CD4-positive, alpha-beta T cell treated with Interleukin-12 subunit alpha and Interleukin-12 subunit beta, for 1 hour (primary cell): ENCODE measurements at places on chromosomes 16 and 17.

DNA sequence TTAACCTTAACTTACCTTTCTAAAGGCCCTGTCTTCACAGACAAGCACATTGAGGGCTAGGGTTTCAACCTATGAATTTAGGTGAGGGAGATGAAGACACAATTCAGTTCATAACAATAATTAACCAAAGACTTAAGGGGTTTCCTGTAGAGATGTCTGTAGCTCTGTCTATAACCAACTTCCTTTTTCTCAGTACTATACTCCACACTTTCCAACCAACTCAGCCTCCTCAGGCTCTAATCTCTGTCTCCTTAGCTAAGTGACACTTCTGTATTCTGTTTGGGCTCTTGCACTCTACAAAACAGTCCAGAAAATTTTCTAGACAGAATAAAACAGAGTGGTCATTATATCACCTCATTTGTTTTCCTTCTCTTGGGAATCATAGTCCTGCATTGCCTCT lies 25.8 kb downstream of the CAPNS2 start:
- no peak for DNase-seq

DNA sequence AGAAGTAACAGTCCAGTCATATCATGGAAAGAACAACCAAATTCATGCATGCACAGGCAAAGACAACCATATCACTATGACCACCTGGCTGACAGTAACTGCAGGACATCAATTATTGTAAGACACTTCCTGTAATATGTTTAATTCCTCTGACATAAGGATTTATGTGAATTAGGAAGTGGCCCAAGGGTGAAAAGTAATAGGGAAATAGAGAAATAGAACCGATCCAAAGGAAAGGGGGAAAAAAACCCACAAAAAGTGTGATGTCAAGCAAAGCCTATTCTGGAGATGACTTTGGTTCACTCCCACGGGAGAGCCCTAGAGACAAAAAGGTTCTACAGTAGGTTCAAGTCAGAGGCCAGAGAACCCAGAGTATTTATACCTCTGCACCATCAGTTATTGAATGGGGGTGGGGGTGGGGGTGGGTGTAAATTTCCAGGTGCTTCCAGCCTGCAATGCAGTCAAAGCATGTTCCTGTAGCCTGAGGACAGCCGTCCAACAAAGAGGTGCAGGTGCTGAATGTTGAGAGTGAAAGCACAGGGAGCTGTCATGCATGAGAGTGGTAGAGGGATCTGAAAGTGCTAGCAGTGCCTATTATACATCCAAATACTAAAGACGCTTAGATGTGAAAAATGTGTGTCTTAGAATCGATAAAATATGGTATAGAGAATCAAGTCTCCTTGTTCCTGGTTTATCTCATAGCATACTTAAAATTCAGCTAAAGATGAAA lies 95.6 kb upstream of the HLF start:
- no peak for DNase-seq

GRCh38 chr16:88493879-88494278 lies 40.8 kb downstream of the ZFPM1 start:
- DNase-seq = no peak

DNA sequence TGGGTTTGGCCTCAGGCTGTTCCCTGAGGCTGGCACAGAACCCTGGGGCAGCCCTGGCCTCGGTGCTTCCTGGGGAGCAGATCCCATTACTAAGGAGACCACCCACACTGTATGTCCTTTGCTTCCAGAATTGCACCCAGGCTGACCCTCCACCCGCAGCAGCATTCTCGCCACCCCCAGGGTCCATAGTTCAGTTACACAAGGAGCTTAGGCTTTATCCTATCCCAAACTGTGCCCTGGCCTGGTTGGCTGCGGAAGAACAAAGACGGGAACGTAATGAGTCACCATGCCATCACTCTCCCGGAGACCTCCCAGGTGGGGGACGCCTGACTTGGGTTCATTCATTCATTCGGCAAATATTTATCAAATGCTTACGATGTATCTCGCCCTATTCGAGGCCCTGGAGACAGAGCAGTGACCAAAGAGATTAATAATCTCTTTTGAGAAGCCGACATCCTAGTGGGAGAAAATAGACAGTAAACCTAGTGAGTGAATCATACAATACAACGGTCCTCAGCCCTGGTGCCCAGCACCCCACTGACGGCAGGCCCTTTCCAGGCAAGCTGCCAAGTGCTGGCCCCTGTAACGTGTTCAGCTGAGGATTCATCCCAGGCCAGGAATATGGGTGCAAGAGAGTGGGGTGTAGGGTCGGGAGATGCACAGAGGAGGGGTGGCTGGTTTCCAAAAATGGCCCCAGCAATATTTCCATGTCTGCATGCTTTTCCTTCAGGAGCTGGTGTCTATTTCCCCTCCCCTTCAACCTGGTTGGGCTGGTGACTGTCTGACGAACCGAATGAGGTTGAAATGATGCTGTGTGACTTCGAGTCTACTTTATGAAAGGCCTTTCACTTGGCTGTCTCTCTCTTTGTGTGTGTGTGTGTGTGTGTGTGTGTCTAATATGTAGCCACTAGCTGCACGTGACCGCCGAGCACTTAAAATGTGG lies 134.2 kb downstream of the MGAT5B start:
- no peak for DNase-seq

DNA sequence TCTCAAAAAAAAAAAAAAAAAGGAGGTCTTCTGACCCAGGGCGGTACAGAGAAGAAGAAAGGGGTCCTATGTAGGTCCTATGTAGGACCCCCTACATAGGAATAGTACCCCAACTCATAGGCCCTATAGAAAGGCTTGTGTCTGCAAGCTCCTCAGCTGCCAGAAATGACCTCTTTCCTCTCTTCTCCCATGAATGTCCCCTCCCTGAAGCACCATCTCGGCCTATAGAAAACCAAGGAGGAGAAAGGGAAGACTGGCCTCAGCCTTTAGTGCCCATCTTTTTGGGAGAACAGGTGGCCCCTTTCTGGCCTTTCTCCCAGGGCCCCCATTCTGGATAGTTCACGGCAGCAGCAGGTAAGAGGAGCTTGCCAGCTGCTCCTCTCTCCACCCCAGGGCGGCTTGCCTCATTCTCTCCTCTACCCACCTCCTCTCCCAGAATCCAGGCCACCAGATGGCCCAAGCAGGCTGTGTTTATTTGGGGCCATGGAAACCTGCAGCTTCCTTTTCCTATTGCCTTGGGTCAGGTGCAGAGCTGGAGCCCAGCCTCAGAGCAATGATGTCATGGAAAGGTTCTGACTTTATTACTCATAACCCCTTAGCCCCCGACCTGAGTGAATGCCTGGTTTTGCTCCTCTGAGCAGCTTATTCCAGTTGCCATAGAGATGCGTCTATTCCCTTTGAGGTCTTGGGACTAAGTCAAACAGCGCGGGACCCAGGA lies 1.6 kb upstream of the MRPL58 start:
- no peak for DNase-seq

- no peak for DNase-seq
Measured at GRCh38 chr16:27258241-27258734, 10.3 kb downstream of the NSMCE1 start.
